RWPE2 (cell line): ENCODE measurements at places on chromosomes 16 and 17.

- DNase-seq, result no peak
Observed at GRCh38 chr17:27756467-27757371, 43.6 kb downstream of the NOS2 start.

- no peak for DNase-seq
Observed at GRCh38 chr16:1612320-1613111, at the start of gene CRAMP1. CRAMP1 (plus strand) TSS chr16:1612360; CDS start chr16:1614640, 2,280 bp downstream.

GRCh38 chr16:50996830-50997186 is 154.3 kb downstream of the SALL1 start:
- no peak for DNase-seq

DNA sequence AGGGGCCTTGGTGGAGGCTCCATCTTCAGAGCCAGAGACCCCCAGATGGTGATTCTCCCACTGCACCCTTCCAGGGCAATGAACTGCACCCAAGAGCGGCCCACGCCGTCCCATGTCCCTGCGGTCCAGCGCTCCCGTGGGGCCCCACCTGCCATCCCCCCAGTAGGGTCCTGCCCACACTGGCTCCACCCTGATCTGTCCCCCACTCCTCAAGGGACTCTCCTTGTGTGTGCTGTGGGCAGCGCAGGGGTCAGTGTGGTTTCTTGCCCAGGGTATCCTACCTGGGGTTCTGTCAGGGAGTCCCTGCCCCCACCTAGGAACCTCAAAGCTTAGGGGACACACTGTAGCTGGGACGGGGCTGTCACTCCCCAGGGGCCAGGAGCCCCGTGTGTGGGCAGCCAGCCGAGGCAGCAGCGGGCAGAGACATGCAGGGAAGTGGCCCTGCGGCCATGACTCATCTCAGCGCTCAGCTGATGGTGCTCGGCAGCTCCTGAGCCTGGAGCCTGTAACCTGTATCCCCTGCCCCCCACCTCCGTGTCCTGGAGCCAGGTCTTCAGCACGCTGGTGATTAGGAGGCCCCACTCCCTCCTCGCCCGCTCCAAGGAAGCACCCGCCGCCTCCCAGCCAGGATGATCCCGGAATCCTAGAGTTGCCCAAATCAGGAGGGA is 35.7 kb upstream of the SSTR5 start:
- DNase-seq, result peak; percentile 89

GRCh38 chr16:2326191-2326590 is 14.3 kb downstream of the ABCA3 start:
- DNase-seq, result peak; percentile 23

- DNase-seq, result no peak
Observed at GRCh38 chr17:74960570-74961342, 11.8 kb downstream of the HID1 start.

- no peak for DNase-seq
Observed at GRCh38 chr16:17213025-17213424, 257.7 kb downstream of the XYLT1 start.

DNA sequence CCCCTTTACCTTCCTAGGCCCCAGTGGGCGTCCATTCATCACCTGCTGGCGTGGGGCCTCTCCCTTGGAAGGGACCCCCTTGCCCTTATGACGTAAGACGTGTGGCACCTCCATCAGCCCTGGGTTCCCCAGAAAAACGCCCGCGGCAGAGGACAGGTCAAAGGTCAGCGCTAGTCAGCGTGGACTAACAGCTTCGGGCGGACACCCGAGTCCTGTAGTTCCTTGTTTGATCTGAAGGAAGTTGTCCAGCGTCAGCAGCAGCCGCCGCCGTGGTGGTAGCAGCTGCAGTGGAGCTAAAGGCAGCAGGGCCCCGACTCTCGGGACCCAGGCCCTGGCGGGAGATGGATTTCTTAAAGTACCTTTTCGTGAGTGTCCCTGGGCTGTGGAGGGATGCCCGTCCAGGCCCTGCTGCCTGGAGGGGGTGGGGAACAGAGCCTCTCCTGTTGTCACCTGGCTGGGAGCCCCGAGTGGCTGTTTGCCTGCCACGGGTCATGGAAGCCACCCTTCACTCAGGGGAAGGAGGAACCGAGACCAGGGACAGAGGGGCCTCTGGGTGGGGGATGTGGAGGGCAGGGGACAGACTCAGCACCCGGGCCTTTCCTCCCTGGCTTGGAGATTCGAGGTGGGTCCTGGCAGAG is 123.6 kb downstream of the OR1D5 start:
- peak; percentile 57 for DNase-seq

DNA sequence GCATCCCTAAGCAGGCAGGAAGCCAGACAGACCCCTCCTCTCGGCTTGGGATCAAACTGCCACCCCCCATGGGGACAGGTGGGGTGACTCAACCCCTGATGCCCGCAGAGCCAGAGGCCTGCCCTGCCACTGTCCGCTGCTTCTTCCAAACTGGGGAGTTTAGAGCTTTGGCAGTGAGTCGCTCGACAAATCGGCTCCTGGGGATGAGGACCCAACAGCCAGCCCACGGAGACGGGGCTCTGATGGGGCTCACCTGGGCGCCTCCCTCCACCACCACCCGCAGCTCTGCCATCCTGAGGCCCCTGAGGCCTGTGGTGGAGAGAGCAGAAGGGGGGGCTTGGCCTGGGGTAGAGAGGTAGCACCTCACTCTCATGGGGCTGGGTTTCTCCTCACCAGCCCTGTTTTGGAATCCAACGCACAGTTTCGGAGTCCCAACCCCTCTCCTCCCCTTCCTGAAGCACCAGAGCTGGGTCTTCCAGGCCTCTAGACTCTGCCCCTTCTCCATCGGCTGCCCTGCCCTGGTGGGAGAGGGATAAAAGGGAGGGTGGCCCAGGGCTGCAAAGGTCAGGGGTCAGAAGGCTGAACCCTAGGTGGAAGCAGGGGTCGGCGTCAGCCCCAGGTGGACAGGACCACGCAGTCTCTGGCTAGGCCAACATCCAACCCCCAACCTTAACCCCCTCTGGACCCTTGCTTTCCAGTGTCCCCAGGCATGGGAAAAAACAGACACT is 5.8 kb downstream of the PRSS22 start:
- DNase-seq, result no peak

GRCh38 chr16:16131659-16132058 is 91.6 kb downstream of the ABCC6 start:
- no peak for DNase-seq

- peak; percentile 96 for DNase-seq
Observed at GRCh38 chr17:57875290-57876022, 25.6 kb upstream of the MRPS23 start.

- no peak for DNase-seq
Observed at GRCh38 chr17:14775731-14776492, 475.0 kb downstream of the HS3ST3B1 start.

DNA sequence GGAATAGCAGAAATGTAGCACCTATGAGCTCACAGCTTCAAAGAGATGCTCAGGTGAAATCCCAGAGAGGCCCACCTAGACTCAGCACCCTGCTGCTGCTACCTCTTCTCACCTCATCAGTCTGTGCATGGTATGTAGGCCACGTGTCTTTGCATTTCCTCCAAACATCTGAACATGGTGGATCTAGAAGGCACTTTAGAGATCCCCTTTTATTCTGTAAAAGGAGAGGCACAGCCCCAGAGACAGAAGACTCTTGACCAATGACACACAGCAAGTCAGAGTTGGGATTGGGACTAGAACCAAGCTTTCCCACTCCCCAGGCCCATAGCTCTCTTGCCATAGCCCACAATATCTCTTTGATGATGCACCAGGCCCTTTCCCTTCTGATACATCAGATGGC is 19.4 kb upstream of the NKD1 start:
- DNase-seq, result no peak

- no peak for DNase-seq
Observed at GRCh38 chr17:9705745-9706144, 60.4 kb downstream of the USP43 start.

DNA sequence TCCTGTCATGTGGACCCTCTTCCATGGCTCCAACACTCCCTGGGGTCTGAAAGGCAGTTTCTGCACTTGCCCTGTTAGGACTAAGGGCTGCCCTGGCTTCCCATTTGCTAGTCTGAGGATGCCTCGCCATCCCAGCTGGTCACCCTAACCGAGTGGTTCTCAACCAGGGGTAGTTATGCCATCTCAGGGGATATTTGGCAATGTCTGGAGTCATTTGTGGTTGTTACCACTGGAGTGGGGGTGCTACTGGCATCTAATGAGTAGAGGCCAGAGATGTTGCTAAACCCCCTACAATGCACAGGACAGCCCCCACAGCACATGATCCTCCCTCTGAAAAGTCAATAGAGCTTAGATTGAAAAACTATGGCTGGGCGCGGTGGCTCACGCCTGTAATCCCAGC is 26.9 kb upstream of the CDH1 start:
- no peak for DNase-seq

GRCh38 chr17:27264068-27264812 is 29.7 kb upstream of the WSB1 start:
- no peak for DNase-seq

DNA sequence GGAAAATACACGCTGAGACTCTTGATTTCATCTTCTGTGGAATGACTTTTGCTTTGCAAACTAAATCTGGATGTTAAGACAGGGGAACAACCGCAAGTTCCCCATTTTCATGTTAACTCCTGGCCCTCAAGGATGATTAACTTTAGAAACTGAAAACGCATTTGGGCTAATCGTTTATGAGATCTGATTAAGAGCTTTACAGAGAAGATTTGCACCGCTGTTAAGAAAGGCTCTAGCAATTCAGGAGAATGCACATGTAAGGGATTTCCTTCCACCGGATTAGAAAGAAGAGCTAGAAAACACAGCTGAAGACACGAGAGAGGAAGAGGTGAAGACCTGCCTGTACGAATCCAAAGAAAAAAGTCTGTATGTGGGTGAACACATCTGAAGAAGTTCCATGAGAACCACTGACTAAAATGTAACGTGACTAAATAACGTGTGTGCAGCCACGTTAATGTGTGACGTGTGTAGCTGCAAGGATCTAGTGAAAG is 106.4 kb downstream of the YPEL2 start:
- no peak for DNase-seq

GRCh38 chr17:30101686-30102390 is 14.8 kb upstream of the NSRP1 start:
- no peak for DNase-seq

- DNase-seq, result no peak
Observed at GRCh38 chr17:75010683-75011400, 1.6 kb upstream of the MRPL58 start.

DNA sequence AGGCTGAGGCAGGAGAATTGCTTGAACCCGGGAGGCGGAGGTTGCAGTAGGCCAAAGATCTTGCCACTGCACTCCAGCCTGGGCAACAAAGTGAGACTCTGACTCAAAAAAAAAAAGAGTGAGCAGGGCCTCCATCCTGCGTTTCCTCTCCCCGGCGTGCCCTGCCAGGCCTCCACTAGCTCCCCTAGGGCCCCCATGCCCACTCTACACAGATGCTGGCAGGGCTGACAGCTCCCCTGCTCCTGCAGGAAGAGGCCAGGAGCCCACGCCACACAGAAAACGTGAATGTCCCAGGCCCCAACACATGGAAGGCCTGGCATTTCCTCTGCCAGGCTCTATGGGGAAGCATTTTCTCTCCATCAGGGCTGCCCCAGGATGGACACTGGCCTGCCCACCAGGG is 109.4 kb downstream of the AMFR start:
- DNase-seq, result no peak

DNA sequence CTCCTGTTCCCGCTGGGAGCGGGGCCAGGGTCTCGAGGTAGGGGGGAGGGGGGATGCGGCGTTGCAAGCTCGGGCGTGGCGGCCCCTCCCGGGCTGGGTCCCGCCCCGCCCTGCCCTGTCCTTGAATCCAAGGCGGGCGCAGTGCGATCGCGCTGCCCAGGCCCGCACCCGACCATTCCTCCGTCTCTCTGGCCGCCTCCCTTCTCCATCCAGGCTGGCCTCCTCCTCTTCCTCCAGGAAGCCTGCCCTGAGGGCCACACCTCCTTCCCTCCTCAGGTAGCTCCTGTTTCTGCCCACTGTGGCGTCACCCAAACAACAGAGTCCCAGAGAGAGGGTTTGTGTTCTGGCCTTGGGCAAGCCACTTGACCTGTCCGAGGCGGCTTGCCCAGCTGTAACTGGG is 43.0 kb upstream of the TAC4 start:
- DNase-seq, result no peak

DNA sequence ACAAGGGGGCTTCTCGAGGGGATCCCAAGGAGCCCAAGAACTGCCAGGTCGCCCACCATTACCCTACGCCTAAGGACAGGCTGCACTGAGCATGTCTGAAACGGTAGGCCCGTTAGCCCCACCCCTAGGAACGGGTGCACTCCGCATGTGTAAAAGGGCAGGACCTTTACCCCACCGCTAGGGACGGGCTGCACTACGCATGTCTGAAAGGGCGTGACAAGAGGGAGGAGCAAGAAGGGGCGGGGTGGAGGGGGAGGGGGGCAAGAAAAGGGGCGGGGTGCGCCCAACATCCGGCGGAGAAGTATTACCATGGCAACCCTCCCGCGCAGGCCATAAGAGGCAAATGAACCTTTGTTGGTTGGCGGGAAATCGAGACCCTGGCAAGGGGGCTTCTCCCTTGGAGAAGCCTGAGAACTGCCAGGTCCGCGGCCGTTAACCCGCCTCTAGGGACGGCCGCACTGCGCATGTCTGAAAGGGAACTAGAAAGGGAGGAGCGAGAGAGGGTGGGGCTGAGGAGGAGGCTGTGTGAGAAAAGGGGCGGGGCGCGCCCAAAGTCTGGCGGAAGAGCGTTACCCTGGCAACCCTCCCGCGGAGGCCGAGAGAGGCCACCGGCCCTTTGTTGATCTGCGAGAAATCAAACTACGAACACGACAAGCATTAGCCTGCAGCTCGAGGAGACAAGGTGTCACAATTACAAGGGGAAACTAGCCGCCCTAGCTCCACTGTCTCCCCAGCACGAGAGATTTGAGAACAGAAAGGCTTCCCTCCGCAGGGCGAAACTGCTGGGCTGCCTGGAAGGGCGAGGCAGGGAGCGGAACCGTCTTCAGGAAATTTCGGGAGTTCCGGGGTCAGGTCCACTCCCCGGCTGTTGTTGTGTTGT is 2046.8 kb downstream of the TP53TG3F start:
- no peak for DNase-seq

- DNase-seq, result no peak
Observed at GRCh38 chr17:55368706-55369105, 52.9 kb downstream of the MMD start.

DNA sequence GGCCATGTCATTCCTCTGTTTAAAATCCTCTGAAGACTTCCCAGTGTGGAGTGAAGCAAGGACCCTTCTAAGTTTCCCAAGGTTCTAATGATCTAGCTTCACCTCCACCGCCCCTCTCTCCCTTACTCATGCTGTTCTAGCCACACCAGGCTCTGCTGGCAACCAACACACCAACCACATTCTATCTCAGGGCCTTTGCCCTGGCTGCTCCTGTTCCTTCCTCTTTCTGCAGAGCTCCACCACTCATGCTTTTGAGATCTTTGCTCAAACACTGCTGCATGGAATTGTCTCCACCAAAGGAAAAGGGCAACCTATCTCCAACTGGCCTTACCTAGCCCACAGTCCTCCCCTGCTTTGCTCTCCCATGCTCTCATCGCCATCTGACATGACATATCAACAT is 128.7 kb downstream of the XYLT1 start:
- DNase-seq, result no peak

GRCh38 chr16:68499006-68499405 is 40.1 kb upstream of the ZFP90 start:
- DNase-seq, result no peak
